Pulmonary artery endothelial cell (primary cell): ENCODE measurements at places on chromosomes 12 and 14.

GRCh38 chr12:52641468-52641867 lies 10.5 kb downstream of the KRT2 start:
- no peak for DNase-seq

DNA sequence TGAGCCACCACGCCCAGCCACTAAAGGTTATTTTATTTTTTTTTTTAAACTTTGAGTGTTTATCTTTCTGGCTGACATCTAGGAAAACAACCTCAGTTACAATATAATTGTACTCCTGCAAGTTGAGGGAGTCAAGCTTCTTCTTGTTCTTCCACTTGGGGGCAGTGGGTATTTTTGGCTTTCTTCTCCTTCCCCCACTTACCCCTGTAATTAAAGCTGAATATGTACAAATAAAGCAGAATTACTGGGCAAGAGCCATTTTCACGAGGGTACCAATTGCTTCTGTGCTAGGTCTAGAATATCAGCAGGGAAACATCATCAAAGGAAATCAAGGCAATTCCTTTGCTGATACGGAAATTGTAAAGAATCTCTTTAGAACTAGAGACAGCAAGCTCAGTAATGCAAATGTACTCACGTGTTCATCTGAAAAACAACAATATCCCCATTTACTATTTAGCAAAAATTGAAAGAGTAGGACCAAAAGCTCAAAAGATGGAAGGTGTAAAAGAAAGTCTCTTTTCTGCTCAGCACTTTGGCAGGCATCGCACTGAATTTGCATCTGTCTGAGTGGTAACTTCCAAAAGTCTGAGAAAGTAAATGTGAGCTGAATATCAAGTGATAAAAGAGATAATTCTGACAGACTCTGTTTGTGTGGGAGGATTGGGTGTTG lies 72.8 kb downstream of the TAOK3 start:
- DNase-seq = no peak

DNA sequence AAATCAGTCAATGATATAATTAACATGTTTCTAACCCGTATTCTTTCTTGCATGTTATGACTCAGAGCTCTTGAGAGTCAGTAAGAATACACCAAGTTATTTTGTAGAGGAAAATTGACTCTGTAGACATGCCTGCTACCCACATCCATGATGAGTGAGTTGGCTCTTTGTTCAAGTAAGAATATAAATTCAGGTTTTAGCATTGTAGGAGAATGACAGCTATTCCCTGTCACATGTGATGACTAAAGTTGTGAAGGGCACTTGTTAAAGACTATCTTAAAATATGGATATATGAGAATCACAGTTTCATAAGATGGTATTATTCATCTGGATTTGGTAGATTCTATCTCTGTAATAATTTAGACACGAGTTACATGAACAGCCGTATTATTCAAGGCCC lies 209.1 kb downstream of the CCDC59 start:
- no peak for DNase-seq

- no peak for DNase-seq
Observed at GRCh38 chr12:97556302-97556779, 93.7 kb downstream of the RMST start.

DNA sequence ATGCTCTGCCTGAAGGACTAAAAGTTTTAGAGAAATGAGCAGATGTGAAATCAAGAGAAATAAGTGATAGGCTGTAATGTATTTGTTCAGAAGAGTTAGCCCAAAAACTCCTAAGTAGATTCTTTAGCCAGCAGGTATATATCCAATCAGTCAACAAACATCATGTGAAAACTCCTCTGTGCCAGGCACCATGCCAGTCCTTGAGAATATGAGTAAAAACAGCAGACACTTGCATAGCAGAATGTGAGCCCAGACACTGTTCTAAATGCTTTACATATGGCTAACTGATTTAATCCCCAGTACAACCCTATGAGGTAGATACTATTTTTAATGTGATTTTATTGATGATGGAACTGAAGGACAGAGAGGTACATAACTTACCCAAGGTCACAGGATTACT lies 329.8 kb downstream of the PAWR start:
- no peak for DNase-seq

- no peak for DNase-seq
Observed at GRCh38 chr14:35986219-35986573, 160.1 kb downstream of the BRMS1L start.

DNA sequence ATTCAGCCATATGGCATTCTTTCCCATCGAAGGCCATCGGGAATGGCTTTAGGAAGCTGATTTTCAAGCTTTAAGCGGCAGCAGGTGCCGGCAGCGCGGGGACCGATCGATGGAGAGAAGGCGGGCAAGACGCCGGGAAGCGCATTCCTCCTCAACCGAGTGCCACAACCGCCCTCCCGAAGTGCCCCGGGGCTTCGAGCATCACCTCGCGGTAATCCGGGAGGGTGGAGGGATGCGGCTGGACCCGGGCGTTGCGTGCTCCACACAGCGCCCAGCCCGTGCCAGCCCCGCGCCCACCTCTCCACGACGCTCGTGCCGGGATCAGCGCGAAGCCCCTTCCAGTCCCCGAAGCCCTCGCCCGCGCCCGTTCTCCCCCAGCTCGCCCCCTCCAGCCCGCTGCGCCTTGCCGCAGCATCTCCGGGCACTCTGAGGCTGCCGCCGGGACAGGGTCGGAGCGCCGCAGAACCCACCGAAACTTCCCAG lies 3.2 kb downstream of the USP44 start:
- no peak for DNase-seq

DNA sequence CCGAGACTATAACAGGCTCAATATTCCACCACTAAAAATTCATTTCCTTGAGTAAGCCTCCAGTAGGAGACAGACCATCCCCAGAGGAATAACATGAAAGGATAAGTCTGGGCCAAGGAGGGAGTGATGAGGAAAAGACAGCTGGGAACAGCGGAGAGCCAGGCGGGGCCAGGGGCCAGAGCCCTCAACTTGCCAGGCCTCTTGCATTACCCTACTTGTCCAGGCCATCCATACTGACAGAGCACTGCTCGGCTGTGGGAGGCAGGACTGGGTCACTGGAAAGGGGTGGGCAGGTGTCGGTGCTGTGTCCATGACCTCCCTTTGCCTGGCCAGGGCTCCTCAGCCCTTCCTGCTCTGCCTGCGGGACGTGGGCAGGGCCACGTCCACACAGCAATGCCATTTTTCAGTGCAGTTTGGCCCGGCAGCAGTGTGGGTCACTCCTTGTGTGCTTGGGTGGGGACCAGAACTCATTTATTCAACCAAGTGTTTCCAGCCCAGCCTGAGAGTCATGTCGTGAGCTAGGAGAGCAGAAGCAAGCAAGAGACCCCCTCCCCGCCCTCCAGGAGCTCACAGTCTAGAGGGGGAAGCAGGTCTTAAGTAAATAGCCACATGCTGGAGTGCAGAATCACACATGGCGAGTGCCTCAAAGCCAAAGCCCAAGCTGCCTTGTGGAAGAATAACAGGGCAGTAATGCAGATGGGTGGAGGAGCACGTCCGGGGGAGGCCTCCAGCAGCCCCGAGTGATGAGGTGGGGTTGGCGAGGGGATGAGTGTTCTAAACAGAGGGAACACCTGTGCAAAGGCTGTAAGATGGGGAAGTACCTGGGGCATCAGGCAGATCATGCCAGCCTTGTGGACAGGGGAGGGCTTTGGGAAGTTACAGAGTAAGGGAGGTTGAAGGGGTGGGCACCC lies 8.9 kb upstream of the FAIM2 start:
- no peak for DNase-seq

GRCh38 chr12:20695232-20695631 lies at the start of gene SLCO1C1:
Gene SLCO1C1, plus strand, starts transcription at chr12:20695332. Its CDS starts 4,245 bp downstream, at chr12:20699577.
- DNase-seq = no peak

- DNase-seq = no peak
Observed at GRCh38 chr12:93989949-93990348, 158.4 kb upstream of the PLXNC1 start.

DNA sequence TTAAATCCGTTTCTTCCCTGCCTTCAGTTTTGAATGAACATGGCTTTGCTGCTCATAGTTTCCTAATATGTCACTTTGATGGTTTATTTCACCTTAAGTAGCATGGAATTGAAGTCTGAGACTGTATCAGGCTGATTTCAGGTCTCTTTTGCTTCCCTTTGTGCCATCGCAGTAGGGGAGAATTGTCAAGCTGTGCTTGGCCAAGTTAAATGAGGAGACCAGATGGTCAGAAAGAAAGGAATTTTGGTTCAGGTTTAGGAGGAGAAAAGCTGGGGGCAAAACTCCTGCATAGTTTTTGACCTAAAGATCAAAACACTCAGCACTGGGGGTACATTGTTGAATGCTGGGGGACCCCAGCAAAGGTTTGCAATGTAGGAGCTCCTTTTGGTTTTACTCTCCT lies 398.4 kb downstream of the NUAK1 start:
- DNase-seq = no peak

DNA sequence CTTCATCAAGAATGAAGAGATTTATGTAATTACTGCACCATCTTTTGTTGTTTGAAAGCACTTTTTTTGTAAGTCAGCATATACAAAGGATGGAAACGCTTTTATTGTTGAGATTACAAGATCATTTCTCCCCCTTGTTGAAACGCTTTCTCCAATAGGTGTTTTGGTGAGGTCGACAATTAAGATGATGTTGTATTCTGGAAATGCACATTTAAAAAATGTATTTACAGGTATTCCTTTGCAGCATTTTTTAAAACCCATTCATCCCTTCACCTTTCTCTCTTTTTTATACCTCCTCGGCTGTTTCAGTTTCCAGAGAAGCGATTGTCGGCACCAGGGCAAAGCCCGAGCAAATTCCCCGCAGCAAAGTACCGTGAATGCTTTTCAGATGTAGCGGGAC lies 499.9 kb downstream of the VRK1 start:
- DNase-seq = no peak

DNA sequence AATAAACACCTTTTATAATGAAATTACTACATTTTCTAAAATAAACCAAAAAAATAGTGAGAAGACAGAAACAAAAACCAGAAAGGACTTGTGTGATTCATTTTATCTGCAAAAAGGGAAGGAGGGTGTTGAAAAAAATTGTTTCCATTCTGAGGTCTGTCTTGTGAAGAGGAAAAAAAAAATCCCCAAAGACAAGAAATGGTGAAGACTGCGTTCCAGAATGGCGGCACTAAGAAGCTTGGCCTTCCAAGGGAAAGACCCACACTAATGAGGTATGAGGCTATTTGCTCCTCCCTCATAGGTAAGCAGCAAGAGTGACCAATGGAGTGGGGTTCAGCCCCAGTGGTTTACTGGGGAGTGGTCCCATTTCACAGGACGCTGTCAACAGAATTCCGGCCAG lies 35.0 kb downstream of the GNPTAB start:
- DNase-seq = no peak

DNA sequence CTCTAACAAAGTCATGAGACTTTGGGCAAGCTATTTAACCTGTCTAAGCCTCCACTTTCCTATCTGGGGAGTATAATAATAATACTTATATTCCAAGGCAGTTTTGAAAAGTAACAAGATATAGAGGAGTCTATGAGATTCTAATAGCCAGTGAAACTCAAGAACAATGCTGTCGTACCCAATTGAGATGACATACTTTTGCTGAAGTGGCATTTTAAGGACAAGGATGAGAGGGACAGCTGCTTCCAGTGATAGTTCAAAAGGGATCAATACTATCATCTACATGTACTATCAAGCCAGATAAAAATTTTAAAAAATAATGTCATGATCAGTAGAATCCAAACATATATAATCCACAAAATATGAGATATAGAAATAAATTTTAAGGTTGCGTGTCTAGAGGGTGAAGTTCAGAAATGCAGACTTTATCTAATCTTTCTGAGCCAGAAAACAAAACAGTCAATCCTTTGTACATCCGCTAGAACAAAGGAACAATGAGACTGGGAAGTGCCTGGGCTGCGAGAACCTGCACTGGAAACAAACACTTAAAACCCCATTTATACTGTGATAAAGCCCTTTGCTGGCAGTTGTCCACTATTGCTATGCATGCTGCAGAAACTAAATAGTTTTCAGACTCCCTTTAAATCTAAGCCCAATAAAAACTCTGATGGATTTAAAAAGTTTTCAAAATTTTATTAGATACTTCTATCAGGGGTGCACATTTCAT lies 38.6 kb downstream of the PTPRB start:
- DNase-seq = peak; percentile 88

DNA sequence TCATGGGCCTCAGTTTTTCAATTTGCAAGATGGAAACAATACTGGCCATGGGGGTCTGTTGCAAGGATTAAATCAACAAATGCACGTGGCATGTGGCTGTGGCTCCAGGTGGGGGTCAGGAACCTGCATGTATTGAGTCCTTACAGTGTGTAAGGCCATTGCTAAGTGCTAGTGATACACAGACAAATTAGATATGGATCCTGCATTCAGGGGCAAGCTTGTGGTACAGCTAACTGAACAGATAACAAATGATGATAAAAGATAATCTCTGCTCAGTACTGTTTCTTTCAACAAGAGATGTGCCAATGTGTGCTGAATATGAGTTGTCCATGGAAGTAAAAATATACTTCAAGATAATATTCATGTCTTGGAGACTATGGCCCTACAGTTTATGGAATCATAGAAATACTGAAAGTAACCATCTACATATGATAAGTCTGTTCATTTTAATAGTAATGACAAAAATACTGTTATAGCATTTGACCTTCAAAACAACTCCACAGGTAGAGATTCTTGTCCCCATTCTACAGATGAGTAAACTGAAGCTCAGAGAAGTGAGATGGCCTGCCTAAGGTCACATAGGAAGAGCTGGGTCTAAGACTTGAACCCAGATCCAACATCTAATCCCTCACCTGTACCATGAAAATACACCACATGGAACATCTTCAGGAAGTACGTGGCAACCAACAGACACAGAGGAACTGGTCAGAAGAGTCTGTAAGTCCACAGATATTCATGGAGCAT lies 7.2 kb upstream of the WSCD2 start:
- no peak for DNase-seq

GRCh38 chr14:56136571-56137452 lies 18.6 kb downstream of the PELI2 start:
- DNase-seq = no peak

DNA sequence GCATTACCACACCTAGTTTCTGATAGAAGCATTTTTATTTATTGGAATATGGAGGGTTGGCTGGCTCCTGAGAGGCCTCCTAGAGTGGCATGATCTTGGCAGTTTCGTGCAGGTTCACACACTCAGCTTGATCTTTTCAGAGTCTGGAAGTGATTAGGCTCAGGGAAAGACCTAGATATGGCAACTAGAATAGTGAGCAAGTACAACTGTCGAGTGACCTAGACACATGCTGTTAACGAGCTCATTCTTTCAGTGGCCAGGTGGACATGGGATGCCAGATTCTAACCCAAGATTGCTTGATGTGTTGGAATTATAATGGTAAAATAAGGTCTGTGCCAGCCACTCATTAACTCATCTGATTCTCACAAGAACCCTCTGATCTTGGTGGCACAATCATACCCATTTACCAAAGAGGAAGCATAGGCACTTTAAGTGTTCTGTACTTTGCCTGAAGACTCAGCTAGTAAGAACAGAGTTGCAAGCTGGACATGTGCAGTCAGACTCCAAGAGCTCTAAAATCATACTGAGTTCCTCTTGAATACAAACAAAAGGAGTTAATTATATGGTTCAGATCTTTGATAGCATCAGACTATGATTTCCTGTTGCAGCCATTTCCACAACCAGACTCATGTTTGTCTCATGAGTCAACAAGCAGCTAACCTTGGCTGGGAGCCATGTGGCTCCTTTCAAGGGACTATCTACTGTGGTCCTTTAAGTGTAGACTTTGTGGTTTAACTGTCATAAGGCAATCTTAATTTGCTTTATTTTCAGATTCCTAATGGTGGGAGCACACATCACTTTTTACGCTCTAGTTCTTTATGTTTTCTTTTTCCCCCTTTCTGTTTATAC lies 144.2 kb downstream of the PLEKHA5 start:
- DNase-seq = peak; percentile 94

GRCh38 chr12:120887253-120888043 lies 16.7 kb downstream of the SPPL3 start:
- DNase-seq = no peak

- DNase-seq = no peak
Observed at GRCh38 chr14:61174987-61175386, 106.2 kb downstream of the TMEM30B start.

- no peak for DNase-seq
Observed at GRCh38 chr12:53418221-53418620, 5.4 kb upstream of the AMHR2 start.
